Right renal pelvis (tissue), 4 donors: ENCODE measurements at places on chromosomes 3 and 15. TPM values are rescaled to one million over a fixed set of nuclear protein-coding genes. Genes with fewer than 3 reads are reported as not detected.

DNA sequence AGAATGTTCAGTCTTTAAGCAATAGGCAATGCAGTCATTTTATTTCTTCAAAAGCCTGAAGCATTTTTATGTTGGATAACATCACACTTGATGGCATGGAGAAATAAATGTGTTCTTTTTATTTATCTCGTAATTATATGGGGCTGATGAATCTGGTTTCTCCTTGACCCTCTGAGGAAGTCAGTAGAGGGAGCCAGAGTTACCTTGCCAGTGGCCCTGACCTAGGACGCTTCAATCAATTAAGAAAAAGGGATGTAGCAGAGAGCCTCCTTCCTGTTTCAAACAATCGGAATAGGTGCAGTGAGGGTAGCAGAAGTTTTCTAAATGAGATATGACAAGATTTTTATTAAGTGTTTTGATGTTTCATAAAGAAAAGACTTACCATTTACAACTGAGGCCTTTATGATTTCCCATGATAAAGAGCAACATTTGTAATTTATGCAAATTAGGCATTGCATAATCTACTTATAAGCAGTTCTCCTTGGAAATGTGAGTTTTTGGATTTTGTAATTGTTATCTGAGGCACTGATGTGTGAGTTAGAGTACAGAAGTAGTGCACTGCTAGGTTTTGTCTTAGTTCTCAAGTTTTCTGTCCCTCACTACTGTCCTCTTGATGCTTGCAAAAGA is 129.1 kb downstream of the RAP2B start:
- no peak for DNase-seq

DNA sequence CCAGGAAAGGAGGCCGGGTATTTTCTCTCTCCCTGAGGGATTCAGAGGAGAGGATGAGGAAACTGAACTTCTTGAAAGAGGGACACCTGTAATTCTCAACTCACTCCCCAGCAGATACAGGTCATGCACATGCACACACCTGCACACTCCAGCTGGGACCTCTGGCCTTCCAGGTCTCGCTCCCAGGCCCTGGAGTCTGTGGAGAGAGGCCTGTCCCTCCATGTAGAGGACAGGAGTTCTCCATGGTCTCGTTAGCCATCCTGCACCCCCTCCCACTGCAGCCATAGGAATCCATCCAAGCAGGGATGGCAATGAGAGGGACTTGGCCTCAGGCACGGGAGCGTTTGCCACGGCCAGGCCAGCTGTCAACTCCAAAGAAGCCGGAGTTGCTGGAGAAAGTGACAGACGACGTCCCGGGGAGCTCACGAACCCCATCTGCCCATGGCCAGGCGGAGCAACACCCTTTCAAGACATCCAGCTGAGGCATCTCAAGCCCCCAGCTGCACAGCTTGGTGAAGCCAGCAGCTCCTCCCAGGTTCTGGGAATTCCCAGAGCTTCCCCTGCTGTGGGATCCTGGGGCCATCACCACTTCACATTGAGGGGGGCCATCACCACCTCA is 223.3 kb downstream of the UACA start:
- DNase-seq = no peak

- DNase-seq = no peak
Measured at GRCh38 chr3:171850960-171851659, 8.0 kb downstream of the TMEM212 start.

DNA sequence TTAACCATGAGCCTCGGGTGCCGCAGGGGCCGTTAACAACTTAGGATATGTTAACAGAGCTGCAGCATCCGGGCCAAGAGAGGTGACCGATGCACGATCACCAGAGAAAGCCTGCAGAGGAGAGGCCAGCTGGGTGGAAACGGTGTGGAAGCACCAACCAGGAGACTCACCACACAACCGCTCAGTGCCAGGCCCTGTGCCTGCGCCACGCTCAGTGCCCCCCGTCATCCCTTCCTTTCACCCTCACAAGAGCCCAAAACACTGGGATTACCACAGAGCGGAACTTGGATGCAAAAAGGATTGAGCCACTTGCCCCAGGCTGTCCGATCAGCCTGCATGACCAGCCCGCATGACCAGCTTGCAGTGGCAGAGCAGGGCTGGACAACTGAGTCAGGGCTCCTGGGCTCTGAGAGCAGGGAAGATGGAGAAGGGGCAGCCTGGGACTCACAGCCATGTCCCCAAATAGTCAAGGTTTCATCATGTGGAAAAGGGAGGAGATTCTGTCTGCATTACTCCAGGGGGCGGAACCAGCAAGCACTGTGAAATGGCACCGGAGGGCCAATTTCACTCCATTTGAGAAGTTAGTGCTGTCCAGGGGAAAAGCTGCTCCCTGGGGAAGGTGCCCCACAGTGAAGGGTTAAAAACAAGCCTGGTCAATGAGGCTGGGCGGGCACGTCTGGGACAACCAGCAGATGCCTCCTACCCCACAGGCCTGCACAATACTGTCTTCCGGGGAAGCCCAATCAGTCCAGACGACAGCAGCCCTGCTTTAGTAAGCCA is 156.8 kb downstream of the ATP10A start:
- DNase-seq = no peak

- no peak for DNase-seq
Measured at GRCh38 chr3:77348244-77348855, 308.5 kb downstream of the ROBO2 start.

GRCh38 chr3:182957226-182957625 is 23.1 kb downstream of the DCUN1D1 start:
- no peak for DNase-seq

The CLSTN2 gene
- polyA plus RNA-seq = 2.0 TPM

The CFAP100 gene
- polyA plus RNA-seq = 1.2 TPM

The KLHL6 gene
- polyA plus RNA-seq = 1.1 TPM

The XIRP1 gene
- 0.10 TPM for polyA plus RNA-seq

The COLQ gene
- polyA plus RNA-seq = 6.3 TPM

The KBTBD13 gene
- 0.11 TPM for polyA plus RNA-seq

The CASR gene
- polyA plus RNA-seq = 27.4 TPM

The SENP7 gene
- polyA plus RNA-seq = 85.8 TPM
